ENCODE measurements at places on chromosomes 7 and 10. TPM values are rescaled to one million over a fixed set of nuclear protein-coding genes. Genes with fewer than 3 reads are reported as not detected.

DNA sequence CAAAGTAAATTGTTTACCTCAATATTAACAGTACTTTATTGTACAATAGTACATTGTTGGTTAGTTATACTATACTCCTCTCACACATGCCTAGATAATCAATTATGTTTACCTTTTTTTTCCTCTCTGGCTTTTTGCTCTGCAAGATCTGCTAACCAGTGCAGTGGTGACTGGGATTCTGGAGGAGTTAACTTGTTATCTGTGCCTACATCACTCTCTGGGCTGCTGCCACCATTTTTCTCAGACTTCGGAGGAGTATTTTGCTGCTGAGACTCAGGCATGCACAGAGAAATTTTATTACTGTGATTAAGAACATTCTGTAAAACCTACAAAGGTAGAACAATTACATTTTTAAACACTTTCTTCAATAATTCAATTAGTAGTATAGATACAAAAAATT is 59.7 kb downstream of the NRBF2 start:
- no peak for DNase-seq
- H3K36me3 ChIP-seq, result no peaks in the 10 kb centered on the region
- H3K27ac ChIP-seq, result no peak overlapping the region

- no peak overlapping the region for H3K27ac ChIP-seq
- no peak for DNase-seq
- no peaks in the 10 kb centered on the region for H3K27me3 ChIP-seq
These were observed 127.9 kb downstream of the CNNM2 start for GRCh38 chr10:103045961-103046360.

- no peak for DNase-seq
- H3K27ac ChIP-seq, result no peak overlapping the region
- H3K4me1 ChIP-seq, result no peaks in the 10 kb centered on the region
- no peaks in the 10 kb centered on the region for H3K36me3 ChIP-seq
These were observed 183.4 kb upstream of the TCF7L2 start for GRCh38 chr10:112766636-112767035.

- H3K4me3 ChIP-seq, result no peak overlapping the region
These were observed 215.8 kb downstream of the PHTF2 start for GRCh38 chr7:78014401-78014800.

DNA sequence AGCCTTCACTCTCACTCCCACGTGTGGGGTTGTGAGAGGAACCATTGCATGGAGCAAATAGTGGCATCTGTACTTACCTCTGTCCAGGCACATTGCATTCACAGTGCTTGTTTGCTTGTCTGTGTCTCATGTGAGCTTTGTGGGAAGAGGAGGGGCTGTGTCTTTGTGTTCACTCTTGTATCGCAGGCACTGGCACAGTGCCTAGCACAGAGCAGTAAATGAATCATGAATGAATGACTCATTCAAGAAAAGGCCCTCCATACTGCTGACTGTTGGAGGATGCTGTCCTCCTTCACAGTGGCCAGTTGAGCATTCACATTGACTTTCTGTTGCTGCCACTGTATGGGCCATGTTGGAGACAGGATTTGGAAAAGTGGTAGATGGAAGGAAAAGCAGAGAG is 125.3 kb downstream of the SORCS3 start:
- H3K4me1 ChIP-seq, result no peaks in the 10 kb centered on the region
- no peak for DNase-seq
- no peak overlapping the region for H3K27ac ChIP-seq

The USP54 gene
- polyA plus RNA-seq, result 64.9 TPM

DNA sequence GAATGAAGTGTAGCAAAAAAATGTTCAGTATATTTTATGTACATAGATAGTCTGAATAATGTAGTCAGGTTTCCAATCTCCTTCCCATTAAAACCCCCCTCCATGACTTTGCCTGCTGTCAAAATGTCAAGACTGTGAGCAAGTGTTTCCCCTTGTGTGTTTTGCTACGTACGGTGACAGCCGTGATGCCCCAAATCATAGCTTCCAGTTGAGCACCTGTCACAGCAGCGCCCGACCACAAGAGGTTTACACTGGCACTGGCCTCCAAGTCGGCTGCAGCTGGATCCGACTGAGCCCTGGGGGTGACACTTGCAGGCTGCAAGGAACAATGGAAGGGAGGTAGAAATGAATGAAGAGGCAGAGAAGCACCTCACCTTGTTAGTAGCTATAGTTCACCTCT is 62.3 kb downstream of the LAMB4 start:
- no peaks in the 10 kb centered on the region for H3K4me1 ChIP-seq
- no peak for DNase-seq
- no peak overlapping the region for H3K27ac ChIP-seq
- no peak overlapping the region for H3K4me3 ChIP-seq

The CREM gene
- polyA plus RNA-seq, result 33.8 TPM

GRCh38 chr10:36313142-36313541 is 671.0 kb upstream of the FZD8 start:
- no peak overlapping the region for H3K4me3 ChIP-seq
- DNase-seq, result no peak
- H3K27ac ChIP-seq, result no peak overlapping the region
- no peaks in the 10 kb centered on the region for H3K27me3 ChIP-seq
- no peaks in the 10 kb centered on the region for H3K4me1 ChIP-seq

DNA sequence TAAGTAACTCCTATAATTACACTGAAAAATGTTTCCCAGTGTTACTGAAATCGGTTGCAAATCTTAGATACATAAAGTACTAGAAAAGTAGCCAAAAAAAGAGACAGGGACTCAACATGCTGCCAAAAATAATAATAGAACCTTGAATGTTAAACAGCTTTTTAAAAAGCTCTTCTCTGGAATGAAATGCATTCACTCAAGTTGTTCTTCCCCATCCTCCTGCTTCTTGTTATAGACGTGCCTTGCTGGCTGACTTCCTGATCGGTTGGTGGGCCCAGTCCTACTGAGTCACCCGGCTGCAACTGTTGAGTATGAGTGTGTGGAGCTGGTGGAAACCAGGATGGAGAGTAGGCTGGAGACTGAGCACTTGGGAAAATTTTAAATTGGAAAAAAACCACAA is 30.6 kb upstream of the RAPGEF5 start:
- H3K27ac ChIP-seq, result no peak overlapping the region
- no peak overlapping the region for H3K4me3 ChIP-seq
- no peaks in the 10 kb centered on the region for H3K36me3 ChIP-seq

The FAM241B gene
- 7.3 TPM for polyA plus RNA-seq

DNA sequence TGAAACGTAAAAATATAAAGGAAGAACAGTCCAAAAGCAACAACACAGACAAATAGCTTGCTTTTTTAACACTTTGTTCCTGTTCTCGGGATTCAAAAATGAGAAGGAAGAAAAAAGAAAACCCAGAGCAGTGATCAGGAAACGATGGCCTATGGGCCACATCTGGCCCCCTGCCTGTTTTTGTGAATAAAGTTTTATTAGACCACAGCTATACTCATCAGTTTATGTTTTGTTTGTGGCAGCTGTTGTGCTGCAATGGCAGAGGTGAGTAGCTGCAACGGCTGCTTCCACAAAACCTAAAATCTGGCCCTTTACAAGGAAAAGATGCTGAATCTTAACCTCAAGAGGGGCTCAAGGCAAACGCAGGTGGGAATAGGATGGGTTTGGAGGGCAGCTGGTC is 96.4 kb downstream of the CCDC3 start:
- H3K4me1 ChIP-seq, result no peaks in the 10 kb centered on the region
- H3K27me3 ChIP-seq, result no peaks in the 10 kb centered on the region
- H3K36me3 ChIP-seq, result no peaks in the 10 kb centered on the region

DNA sequence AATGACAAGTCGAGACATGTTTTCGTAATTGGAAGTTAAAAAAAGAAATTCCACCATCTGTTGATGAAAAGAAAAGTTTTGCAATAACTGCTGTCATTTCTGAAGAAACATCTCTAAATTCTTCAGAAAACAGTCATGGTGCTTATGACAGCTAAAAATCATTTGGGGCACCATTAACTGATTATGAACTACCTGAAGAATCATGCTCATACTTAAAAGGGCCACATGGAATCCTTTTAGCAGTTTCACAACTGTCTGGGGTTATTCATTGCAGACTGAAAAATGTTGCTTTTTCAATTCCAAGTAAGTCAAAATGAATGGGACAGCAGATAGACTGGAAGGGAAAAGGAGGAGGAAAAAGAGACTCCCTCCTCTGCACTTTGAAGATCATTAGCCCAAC is 134.2 kb downstream of the CHN2 start:
- H3K36me3 ChIP-seq, result no peaks in the 10 kb centered on the region
- H3K4me1 ChIP-seq, result no peaks in the 10 kb centered on the region
- H3K4me3 ChIP-seq, result no peak overlapping the region

The PTPRZ1 gene
- polyA plus RNA-seq, result 43.1 TPM

The UNCX gene
- not detected for polyA plus RNA-seq
